ENCODE measurements at places on chromosomes 3 and 15.

GRCh38 chr15:80934761-80935221, 54.8 kb downstream of the MESD start:
- peak; percentile 23 for DNase-seq

GRCh38 chr3:99952306-99952705, 134.6 kb downstream of the CMSS1 start:
- DNase-seq, result peak; percentile 65

DNA sequence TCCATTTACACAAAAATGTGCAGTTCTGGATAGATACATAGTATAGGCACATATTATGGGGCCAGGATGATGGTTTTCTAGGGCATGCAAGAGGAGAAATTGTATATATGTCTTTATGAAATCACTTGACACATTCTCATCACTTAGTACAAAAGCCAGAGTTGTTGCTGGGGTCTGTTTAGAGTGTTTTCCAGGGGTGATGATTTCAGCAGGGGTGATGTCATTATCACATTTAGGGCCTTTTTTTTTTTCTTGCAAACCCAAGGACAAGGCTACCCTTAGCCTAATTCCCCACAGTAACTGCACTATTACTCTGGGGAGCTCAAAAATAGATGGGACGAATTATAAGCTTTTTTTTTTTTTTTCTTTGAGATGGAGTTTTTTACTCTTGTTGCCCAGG, 3.6 kb downstream of the ZNF589 start:
- no peak for DNase-seq

DNA sequence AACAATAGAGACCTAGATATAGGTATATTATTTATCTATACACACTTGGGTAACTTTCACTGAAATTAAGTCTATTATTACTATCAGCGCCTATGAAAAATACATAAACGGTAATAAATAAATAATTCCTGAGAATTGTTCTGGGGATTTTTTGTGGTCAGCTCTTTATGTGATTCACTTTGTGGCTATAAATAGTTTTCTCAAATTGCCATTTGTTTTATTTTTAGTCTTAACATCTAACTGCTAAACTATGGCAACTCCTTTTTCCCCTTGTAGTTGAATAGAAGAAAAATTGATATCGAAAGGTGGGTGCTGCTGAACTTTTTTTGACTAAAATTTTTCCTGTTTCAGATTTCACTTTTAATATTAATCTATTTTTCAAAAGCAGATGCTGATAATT, 189.0 kb downstream of the VGLL3 start:
- DNase-seq, result no peak

GRCh38 chr3:40717471-40717870, 192.7 kb downstream of the ZNF621 start:
- no peak for DNase-seq

DNA sequence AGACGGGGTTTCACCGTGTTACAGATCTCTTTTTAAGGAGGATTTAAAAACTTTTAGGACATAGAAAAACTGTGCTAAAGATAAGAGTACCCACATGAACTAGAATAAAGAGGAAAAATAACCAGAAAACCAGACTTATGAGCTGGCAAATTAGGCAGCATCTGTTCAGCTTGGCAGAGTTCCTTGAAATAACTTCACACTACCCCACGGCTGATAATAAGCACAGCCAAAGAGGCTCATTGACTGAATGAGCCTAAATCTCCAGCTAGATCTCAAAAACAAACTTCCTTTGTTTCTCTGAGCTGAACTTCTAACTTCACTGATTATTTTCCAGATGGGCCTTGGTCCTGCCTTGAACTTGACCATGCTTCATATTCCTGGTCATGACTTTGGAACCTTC, 26.7 kb upstream of the PIK3R4 start:
- peak; percentile 59 for DNase-seq

- peak; percentile 52 for DNase-seq
Measured at GRCh38 chr15:82044373-82045178, 1.2 kb downstream of the MEX3B start.

- no peak for DNase-seq
Measured at GRCh38 chr3:105385819-105386508, 19.3 kb downstream of the ALCAM start.

- no peak for DNase-seq
Measured at GRCh38 chr15:70589221-70589620, 174.1 kb downstream of the UACA start.

- no peak for DNase-seq
Measured at GRCh38 chr15:51816611-51817010, 12.8 kb upstream of the TMOD3 start.

Data from SJCRH30 (cell line).